ENCODE measurements at places on chromosomes 6 and 20. TPM values are rescaled to one million over a fixed set of nuclear protein-coding genes. Genes with fewer than 3 reads are reported as not detected.

GRCh38 chr6:142222022-142222421 is 75.0 kb downstream of the VTA1 start:
- DNase-seq, result no peak

DNA sequence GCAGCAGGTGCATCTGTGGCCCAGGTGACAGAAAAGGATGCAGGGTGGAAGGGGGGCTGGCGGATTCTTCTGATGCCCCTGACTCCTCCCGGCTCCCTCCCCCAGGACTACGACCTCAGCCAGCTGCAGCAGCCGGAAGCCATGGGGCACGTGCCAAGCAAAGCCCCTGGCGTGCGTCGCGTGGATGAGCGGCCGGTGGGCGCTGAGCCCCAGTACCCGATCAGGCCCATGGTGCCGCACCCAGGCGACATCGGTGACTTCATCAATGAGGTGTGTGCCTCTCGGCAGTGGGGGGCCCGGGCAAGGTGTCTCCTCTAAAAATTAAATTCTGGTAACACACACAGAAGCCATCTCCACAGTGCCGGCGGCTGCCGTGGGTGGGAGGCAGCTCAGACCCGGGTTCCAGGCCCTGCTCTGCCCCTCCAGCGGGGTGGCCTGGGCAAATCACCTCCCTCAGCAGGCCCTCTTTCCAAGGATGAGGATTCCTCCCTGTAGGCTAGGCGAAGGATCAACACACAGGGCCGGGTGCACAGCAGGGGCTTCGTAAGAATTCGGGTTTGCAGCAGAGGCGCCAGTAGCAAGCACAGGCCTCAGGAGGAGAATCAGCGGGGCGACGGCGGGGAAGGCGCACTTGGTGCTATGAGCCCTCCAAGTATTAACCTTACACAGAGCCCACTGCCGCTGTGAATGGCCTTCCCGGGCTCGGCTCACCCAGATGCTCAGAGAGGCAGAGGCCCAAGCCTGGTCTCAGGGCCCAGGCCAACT is 131.5 kb downstream of the TAF4 start:
- DNase-seq, result no peak

DNA sequence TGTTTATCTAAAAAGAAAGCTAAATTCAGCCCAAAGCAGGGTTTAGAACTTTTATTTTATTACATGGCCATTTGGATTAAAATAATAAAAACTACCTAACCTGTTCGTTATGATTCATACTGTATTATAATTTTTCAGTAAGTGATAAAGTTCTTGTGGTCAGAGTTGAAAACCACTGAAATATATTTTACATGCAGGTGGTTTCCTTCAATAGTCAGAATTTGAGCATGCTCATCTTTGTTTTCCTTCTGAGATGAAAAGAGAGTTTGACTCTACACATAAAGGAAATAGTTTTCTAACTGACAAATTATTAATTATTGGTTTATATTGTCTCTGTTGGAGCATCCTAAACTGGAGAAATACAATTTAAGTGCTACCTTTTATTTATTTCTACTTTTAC is 114.0 kb upstream of the FKBP1C start:
- no peak for DNase-seq

- DNase-seq, result no peak
Measured at GRCh38 chr20:20719411-20719810, 7.0 kb upstream of the RALGAPA2 start.

Gene OPN5
- total RNA-seq, result not detected

GRCh38 chr6:121791396-121792315 is 356.2 kb downstream of the GJA1 start:
- DNase-seq, result no peak

- no peak for DNase-seq
Measured at GRCh38 chr6:166446146-166446545, 63.4 kb upstream of the MPC1 start.

Gene TCF21
- total RNA-seq, result not detected

DNA sequence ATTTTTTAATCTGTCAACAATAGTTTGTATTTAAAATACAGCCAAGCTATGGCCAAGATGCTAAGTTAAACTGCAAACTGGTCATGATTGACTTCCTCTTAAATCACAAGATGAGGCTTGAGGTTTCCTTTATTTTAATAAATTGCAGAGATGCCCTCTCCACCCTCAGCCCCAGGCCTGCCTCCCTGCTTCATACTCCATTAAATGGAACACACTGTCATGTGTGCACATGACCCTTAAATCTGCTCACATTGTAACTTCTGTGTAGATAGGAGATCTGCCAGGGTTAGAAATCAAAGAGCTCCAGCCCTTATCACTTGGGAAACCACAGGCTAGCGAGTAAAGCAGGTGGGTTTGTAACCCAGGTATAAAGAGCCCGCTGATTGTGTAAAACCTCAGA is 20.8 kb downstream of the DUSP22 start:
- DNase-seq, result no peak

- no peak for DNase-seq
Measured at GRCh38 chr6:125529061-125529460, 220.4 kb upstream of the HEY2 start.

Gene OOEP
- 0.49 TPM for total RNA-seq

Data from CD8-positive, alpha-beta T cell (primary cell).